ENCODE measurements at places on chromosomes 5 and 9.

DNA sequence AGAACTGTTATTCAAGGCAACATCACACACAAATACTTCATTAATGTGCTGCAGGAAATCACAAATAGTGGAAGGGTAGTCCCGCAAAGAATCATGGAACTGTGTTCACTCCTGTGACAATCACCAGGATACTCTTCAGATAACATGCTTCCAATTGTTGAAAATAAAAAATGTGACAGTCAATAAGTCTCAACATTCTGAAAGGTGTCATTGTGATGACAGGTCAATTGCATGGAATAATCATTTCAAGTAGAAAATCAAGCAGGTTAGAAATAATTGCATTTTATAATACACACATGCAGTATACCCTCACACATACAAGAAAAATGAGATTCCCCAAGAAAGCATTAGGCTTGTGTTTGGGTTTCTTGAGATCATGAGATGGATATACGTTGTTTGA is 46.4 kb upstream of the ISL1 start:
- no peak for DNase-seq

DNA sequence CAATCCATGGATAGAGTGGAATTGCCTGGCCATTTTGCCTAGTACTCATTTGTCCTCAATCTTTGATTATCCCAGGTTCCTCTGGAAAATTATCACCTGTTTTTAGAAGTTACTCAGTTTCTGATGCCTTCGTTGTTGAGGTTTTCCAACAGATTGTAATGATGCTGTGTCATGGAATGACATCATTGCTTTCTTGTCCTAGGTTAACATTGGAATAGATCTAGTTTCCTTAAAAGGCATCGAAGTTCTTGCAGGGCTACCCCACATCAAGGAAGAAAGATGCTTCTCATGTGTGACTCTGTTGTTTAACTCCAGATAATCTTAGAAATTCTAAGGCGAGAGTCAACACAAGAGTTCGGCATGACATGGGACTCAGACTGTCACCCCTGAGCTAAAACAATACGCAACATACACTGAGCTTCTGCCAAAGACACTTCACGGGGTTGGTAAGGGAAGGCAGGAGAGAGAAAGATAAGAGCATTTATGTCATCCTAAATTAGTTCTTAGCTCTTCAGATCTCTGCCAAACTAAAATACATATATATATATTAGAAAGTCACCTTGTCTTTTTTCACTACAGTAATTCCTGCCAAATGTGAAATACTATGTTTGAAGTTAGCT is 293.2 kb upstream of the WWC1 start:
- DNase-seq = no peak

DNA sequence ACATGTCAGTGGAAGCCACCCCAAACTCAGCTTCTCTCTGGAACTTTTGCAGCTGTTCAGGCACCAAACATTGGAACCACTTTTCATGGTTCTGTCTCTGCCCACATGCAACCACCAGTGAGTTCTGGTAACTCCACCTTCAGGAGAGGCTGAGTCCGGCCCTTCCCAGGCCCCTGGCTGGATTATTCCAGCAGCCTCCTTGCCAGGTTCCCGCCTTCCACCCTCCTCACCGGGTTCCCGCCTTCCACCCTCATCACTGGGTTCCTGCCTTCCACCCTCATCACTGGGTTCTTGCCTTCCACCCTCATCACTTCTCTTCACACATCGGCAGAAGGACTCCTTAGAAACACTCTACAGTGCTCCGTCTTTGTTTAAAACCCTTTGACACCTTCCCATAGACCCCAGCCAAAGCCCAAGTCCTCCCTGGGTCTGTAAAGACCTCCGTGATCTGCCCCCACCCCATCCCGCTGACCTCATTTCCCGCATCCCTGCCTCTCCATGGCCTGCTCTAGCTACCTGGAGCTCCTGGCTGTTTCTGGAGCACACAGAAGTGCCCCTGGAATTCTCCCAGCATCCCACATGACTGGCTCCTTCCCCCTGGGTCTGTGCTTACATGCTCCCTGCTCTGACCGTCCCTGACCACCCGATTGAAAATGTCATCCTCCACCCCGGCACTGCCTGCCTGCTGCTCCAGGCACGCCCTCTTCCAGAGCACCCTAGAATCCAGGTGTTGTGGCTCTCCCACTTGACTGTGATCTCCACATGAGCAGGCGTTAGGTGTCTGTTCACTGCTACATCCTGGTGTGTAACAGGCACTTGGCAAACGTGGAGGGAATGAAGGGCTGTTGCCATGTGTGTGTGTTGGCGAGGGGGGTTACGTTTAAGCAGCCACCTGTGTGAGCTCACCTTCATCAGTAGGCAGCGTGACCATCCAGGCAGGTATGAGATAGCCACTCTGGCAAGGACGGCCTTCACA is 17.7 kb downstream of the ROPN1L start:
- DNase-seq = no peak

DNA sequence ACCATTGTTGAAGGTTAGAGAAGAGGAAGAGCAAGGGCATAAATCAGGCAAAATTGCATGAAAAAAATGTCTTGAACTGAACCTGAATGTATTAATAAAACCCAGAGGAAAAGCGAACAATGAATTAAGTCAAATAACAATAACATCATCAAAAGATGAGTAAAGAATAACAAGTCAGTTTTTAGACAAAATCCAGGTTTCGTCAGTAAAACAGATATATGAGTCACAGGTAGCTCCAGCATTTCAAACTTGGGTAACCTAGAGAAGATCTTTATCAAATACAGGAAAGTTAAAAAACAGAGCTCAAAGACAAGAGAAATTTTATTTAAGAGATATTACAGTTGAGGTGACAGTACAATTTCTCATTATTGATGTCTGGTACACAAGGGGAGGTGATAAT is 332.4 kb downstream of the EFNA5 start:
- DNase-seq = no peak

DNA sequence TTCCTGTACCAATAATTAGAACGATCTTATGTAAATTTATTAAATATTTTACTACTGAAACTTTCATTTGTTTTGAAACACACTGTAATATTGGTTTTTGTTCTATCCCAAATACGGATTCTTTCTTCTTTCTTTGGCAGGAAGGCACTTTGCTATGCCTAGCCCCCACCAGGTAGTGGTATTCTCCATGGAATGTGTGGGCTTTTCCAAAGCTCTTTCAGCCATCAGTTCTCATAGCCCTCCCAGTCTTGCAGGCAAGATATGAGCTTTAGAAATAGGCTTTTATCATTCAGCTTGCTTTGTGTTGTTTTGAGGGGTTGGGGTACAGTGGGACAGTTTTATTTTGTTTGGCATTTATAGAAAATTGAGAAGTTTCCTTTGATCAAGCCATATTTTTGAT is 107.5 kb downstream of the DMXL1 start:
- no peak for DNase-seq

- no peak for DNase-seq
Observed at GRCh38 chr5:120306303-120306702, 157.8 kb upstream of the PRR16 start.

- no peak for DNase-seq
Observed at GRCh38 chr5:98603456-98603855, 170.0 kb upstream of the RGMB start.

GRCh38 chr5:10329820-10330481 is 22.2 kb upstream of the CMBL start:
- DNase-seq = no peak

- no peak for DNase-seq
Observed at GRCh38 chr9:131062969-131063368, 33.4 kb upstream of the AIF1L start.

DNA sequence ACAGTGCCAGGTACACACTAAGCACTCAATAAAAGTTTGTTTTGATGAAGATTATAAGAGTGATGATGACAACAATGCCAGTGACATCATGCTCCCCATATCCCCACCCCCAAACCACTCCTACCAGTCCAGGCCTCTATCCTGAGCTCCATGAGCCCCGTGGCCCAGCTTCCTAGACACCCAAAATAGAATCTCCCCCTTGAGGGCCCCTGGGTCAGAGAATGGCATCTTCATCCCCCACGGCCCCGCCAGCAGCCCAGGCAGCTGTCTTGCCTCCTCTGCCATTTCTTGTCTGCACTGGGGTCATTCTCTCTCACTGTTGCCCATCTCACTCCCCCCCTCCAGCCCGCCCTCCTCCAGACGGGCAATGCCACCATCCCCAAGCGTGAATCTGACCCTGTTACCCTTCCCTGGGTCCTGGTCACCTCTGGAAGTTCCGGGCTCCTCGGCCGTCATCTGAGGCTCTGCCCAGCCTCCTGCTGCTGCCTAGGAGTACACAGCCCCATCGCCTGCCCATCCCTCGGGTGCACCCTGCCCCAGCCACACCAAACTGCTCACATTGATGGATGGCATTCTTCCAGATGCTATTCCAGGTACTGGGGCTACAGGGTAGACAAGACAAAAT is 76.8 kb upstream of the LMX1B start:
- DNase-seq = no peak

DNA sequence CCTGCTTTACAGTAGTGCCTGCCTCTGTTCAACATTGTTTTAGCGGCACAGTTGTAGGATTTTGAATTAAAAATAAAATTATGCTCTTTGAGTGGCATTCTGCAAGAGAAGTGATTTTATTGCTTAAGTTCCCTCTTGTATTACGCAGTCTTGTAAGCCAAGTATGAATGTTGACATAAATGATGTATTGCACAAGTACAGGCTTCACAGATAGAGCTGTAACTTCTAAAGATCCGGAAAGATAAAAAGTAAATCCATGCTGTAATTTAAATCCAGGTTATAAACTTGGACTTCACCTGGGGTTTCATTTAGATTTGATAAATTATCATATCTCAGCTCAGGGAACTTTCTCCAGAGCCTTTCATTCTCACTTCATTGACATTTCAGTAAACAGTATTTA is 1114.7 kb downstream of the PTPRD start:
- DNase-seq = no peak

GRCh38 chr5:62974623-62975022 is 396.0 kb downstream of the LRRC70 start:
- no peak for DNase-seq

DNA sequence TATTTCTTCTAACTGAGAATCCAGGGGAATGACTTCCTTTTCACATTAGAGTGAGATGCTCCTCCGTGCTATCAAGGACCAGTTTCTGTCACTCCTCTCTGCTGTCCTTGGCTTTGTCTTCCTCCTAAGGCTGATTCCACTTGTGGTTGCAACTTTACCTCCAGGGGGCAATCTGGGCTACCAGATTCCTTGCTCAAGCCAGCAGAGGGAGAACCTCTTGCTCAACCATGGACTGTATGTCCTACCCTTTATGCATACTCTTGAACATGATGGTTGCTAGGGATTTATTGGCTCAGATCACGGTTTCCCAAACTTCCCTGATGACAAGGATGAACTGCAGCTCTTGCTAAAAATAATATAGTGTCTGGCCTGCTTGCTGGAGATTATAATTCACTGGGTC is 24.0 kb downstream of the NNT start:
- DNase-seq = peak; percentile 31

GRCh38 chr9:113958556-113958955 is 82.4 kb downstream of the ZNF618 start:
- DNase-seq = no peak

DNA sequence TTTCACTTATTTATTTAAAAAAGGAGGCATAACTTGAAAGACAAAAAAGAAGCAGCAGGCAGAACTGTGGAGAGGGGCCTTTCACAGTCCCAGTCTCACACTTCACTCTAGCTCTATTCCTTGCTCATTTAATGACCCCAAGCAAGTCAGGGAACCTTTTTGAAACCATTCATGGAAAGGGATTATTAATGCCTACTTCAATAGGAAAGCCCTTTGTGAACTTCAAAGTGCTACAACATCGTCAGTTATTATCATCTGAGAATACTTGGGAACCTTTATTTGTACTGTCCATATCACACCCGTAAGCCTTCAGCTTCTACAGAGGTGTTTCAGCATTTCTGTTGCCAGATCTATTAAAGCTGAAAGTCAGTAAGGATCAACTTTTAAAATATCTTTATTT is 320.2 kb downstream of the TMEM161B start:
- DNase-seq = no peak

- peak; percentile 49 for DNase-seq
Observed at GRCh38 chr9:63817622-63818518, 1467.1 kb downstream of the FOXD4L5 start.

DNA sequence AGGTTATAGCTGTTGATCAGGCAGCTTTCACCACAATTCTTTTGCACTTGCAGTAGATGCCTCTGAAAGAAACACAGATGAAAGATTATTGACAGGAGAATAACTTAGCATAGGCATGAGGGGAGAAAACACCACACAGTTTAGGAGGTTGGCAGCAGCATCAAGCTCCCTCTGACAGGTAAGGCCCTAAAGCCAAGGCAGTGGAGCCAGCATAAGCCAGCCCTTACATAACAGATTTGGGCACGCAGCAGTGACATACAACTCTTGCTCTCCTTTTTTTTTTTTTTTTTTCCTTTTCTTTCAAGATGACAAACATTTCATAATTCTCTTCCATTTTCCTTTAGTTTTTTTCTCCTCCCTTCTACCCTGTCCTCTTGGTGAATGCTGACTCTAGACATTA is 257.6 kb upstream of the ADAMTSL1 start:
- no peak for DNase-seq

- DNase-seq = no peak
Observed at GRCh38 chr9:135586601-135587109, 25.1 kb downstream of the PAEP start.

DNA sequence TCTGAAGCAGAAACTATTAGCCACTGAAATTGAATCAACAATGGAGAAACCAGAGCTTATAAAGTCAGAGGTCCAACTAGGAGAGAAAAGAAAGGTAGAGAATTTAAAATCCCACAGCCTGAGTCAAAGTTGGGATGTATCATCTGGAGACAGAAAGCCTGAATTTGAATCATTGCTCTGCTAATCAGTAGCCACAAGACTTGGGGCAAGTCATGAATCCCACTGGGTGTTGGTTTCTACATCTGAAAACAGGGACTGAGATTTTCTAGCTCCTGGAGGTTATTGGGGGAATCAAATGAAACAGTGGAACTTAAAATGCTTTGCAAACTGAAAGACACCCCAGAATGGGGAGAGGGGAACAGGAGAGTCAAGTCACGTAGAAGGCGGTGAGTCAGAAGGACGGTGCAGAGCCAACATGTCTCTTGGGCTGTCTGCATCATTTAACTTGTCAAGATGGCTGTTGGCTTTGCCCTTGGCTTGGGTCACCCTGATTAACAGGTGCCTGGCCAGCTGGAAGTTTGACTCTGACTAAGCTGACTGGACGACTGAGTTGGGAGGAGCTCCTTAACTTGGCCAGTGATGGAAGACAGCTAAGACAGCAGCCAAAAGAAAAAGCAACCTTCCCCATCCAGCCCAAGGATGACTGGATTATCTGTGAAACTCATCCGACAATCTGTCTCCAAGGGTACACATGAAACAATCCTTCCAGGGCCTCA is 60.6 kb upstream of the ADRA1B start:
- DNase-seq = no peak

GRCh38 chr9:68872026-68872501 is 141.8 kb downstream of the PRKACG start:
- no peak for DNase-seq

GRCh38 chr5:5615569-5615968 is 193.1 kb downstream of the ICE1 start:
- no peak for DNase-seq

DNA sequence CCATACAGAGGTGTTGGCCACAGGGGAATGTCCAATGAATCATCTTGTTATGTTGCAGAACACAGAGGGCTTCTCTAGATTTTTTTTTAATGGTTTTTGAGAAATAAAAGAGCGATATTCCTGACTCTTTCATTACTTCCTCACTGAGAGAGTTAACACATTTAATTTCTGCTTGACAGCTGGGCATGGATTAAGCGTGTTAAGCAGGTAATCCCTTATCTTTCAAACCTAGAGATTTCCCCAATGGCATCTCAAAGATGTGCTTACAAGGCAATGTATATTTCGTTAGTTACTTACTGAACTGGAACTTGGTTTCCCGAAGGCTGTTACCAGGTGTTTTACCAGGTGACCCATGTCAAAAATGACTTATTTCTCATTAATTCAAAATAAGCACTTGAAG is 21.8 kb upstream of the ADCY2 start:
- DNase-seq = no peak
